ENCODE measurements at places on chromosomes 12 and 14. TPM values are rescaled to one million over a fixed set of nuclear protein-coding genes. Genes with fewer than 3 reads are reported as not detected.

GRCh38 chr12:116878567-116879508 is 2.4 kb downstream of the HRK start:
- DNase-seq = no peak

DNA sequence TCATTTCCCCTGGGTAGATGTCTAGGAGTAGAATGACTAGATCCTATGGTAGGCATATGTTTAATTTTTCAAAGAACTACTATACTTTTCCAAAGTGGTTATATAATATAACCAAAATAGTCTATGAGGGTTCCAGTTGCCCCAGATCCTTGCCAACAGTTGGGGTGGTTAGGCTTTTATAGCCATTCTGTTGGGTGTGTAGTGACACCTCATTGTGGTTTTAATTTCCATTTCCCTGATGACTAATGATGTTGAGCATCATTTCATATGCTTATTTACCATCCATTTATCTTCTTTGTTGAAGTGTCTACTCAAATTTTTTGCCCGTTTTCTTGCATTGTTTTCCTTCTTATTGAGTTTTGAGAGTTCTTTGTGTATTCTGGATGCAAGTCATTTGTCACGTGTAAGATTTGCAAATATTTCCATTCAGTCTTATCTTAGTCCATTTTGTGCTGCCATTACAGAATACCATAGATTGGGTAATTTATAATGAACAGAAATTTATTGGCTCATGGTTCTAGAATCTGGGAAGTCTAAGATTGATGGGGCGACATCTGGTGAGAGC is 4.7 kb downstream of the SYNE2 start:
- no peak for DNase-seq

DNA sequence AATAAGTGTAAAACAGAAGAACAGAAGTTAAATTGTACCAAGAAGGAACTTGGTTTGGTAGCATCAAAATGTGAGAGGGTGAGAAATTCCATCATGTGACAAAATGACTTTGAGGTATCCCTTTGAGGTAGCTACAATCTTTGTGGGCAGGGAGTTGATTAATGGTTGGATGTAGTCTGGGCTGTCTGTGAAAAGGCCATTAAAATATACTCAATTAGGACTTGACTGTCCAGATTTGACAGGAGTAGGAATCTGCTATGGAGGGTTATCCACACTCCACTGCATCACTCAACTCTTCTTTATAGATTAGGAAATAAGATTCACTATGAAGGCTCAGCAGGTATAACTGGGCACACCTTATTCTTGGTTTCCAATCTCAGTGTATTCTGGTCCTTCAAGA is 7.4 kb upstream of the YBX3 start:
- no peak for DNase-seq

- DNase-seq = no peak
These were observed 52.3 kb downstream of the PPP2R5C start for GRCh38 chr14:101813833-101814232.

DNA sequence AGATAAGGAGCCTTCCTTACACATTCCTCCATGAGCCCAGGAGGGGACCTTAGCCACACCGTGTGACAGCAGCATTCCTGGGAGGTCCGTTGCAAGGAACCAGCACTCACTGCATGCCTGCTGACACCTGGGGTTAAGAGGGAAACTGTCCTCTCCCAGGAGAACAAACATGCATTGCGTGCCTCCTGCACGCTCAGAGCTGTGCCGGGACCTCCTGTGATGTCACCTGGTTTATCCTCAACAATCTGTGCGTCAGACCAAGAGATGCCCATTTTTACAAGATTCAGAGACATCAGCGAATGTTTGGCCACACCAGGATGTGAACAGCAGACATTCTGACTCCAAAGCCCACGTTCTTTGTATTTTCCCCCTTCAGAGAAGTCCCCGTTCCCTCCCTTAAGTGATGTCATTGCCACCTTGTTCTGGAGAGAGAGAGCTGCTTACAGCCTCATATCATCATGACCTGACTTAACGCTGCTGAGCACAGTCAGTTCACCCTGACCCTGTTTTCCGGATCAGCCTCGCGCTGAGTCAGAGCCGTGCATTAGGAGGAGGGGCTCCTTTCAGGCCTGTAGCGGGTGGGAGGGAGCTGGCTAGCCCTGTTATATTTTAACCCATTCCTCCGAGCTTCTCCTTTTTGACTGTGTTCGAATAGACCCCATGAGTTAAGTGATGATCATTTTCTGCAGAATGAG is 36.2 kb downstream of the TMEM120B start:
- DNase-seq = no peak

GRCh38 chr12:106315523-106315922 is 13.0 kb downstream of the TCP11L2 start:
- no peak for DNase-seq

RNU4-1 gene
- 2,704 TPM for total RNA-seq

PRPH gene
- total RNA-seq = 2.2 TPM

TAS2R9 gene
- total RNA-seq = 1.5 TPM
